RCC 7860 (cell line): ENCODE measurements at places on chromosomes 3 and 15.

DNA sequence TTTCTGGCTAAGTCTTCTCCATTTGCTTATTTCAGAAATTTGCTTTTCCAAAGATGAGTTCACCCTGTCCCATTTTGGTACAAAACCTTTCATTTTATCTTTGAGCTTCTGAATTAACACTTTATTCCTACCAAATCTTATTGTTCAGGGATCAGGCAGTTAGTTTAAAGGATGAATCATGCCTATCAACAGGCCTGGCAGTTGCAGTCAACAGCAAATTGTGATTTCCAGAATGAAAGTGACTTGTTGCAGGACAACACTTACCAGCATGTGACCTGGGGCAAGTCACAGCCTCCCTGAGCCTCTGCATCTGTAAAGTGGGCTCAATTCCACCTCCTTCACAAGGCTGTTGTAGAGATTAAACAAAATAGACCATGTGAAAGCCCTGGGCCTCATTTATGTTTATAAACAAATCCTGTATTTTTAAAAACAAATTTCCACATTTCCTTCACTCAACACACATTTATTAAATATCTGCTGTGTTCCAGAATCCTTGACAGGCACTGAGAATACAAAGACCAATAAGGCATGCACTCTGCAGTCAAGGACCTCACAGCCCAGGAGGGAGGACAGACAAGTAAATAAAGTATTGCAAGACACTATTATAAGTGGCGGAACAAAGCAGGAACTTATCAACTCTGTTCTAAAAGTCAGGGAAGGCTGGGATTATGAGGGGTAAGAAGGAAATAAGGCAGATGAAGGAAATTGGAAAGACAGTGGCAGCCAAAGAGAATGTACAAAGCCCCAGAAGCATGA, 359.1 kb upstream of the IL12A start:
- no peak for DNase-seq

GRCh38 chr3:89692601-89693000, 585.2 kb downstream of the EPHA3 start:
- no peak for DNase-seq

- DNase-seq, result no peak
These were observed 46.7 kb downstream of the CHCHD6 start for GRCh38 chr3:126750756-126751121.

GRCh38 chr3:46693038-46693891, at the start of gene ALS2CL:
ALS2CL (minus strand) TSS chr3:46693679; CDS start chr3:46689440, 4,239 bp downstream.
- peak; percentile 31 for DNase-seq

DNA sequence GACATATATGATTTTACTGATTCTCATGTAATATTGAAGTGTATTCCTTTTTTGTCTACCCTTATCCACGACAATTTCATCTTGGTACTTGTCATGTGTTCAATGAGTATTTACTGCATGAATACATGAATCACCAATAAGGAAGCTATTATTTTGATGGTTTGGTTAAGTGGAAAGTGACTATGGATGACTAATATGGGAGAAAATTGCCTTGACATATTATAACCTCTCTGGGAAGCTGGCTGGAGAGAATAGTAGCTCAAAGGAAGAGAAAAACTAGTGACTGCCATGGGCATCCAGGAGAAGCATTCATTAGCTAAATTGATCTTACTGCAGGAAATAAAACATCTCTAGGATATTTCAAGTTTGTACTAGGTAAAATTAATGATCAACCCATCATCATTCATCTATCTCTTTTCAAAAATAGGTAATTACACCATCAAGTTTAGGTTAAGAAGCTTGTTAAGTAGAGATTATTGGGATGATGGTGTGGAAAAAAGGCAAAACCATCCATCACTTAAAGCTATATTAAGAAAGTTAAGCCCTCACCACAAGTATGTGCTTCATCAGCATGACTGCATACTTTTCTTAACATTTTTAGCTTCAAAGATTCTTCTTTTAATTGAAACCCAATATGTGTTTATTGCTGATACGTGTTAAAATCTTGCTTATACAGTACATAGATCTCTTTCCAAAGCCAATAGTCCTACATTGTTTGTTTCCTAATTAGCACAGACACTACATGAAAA, 455.2 kb upstream of the ARPP21 start:
- DNase-seq, result no peak

- DNase-seq, result peak; percentile 55
These were observed 416 bp downstream of the PBRM1 start for GRCh38 chr3:52685285-52685708.

DNA sequence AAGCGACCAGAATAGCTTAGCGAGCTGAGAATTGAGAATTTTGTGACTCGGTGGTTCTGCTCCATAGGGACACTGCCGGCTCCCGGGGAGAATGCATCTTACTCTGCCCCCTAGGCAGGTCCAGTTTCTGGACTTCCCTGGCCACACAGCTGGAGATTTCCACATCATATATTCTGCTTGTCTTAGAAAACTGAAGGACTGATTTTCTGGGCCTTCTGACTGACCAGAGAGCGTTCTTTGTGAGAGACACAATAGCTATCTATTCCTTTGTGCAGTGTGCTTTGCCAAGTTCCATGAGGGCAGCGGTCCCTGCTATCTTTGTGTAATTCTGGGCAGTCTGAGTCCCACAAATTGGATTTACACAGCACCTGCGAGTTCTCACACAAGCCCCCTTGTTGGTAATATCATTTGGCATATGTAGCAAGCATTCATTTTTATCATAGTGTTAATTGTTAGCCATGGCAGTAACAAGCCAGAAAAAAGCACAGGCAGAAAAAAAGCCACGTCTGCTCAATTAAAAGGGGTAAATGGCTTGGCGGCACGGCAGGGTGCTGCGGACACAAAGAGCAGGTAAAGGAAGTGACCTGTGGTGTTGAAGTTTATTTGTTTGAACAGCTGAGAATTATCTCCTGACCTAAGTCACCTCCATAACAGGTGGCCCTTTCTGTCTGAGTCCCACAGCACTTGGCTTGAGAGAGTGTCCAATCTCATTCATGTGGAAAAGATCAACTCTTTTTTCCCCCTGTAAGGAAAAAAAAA, 688.7 kb downstream of the TUSC7 start:
- DNase-seq, result no peak
